Thoracic aorta (tissue), 2 donors: ENCODE measurements at places on chromosomes 2 and 18. TPM values are rescaled to one million over a fixed set of nuclear protein-coding genes. Genes with fewer than 3 reads are reported as not detected.

GRCh38 chr2:134468776-134469175, 214.9 kb downstream of the MGAT5 start:
- no peak for DNase-seq
- H3K27ac ChIP-seq: no peak overlapping the region
- H3K36me3 ChIP-seq: no peaks in the 10 kb centered on the region
- H3K27me3 ChIP-seq: no peaks in the 10 kb centered on the region

DNA sequence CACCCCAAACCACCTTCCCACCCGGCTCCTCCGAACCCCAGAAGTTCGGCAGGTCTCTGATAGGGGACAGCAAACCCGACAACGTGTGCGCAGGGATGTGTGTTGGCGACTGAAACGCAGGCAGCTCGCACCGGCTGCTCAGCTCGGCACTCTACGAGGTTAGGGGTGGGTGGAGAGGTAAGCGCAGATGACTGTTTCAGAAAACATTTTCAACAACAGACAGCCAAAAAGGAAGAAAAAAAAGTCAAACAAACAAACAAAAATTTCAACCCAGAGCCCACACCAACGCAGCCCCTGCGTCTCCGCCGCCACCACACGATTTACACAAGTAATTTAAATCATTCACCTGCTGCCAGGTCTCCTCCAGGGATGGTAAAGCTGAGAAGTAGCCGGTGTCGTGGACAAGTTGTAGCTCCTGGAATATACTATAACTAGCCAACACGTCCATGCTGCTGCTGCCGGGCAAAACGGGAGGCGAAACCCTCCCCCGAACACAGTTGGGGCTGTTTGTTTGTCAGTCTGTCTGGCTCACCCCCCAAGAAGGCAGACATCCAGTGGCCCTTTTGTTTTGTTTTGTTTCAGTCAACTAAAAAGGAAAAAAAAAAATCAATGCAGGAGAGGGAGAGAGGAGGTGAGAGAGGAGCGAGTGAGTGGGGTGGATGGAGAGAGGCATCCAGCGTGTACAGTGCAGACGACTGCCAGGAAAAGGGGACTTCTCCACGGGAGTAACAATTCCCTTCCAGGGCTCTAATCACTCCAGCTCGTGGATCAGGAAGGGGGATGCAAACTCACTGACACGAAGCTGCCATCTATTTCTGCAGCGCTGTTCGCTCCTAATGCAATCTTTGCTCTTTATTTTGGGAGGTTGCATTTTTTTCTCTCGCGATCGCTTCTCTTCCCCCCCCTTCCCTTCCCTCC, at the start of gene KLF7:
TSS of gene KLF7 (minus strand) at position 828 of the 918 bp plus-strand sequence. CDS start at position 448, 380 bp downstream.
- H3K4me1 ChIP-seq: peaks cover 23% of the 10 kb centered on the region
- peak within 1 kb of the TSS; percentile 95 for H3K4me3 ChIP-seq
- peak; percentile 14 for DNase-seq
- H3K27me3 ChIP-seq: no peaks in the 10 kb centered on the region

DNA sequence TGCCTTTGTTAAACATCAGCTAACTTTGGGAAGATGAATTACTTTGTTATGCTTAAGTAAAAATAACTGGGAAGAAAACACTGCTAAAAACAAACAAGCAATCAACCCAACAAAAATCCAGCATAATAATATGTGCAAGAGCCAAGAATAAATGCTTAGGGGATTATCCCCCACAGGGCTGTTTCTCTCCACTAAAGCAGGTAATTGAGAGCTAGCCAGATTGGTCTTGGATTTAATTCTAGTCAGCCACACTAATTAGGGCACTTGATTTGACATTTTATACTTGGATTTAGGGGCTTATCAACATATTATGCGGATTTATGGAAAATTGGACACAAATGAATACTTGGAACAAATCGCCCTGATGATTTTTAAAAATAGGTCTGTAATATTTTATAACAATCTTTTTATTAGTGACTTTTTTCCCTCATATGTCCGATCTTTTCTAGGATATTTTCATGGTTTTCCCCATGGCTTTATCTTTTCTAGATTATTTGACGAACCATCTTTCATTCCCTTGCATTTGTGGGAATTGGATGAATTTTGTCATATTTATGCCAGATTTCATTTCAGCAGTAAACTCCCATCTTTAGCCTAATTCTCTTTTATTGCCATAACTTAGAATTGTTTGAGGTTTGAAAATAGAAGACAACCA, 199.1 kb upstream of the NXPH2 start:
- H3K27me3 ChIP-seq: no peaks in the 10 kb centered on the region
- DNase-seq: no peak
- H3K4me1 ChIP-seq: no peaks in the 10 kb centered on the region
- no peak overlapping the region for H3K4me3 ChIP-seq

- no peaks in the 10 kb centered on the region for H3K36me3 ChIP-seq
- peak overlapping the region; percentile 28 for H3K4me3 ChIP-seq
- peak overlapping the region; percentile 66 for H3K27ac ChIP-seq
- DNase-seq: no peak
- peaks cover 10% of the 10 kb centered on the region for H3K4me1 ChIP-seq
These were observed 74.2 kb downstream of the RAB31 start for GRCh38 chr18:9782073-9782857.

DNA sequence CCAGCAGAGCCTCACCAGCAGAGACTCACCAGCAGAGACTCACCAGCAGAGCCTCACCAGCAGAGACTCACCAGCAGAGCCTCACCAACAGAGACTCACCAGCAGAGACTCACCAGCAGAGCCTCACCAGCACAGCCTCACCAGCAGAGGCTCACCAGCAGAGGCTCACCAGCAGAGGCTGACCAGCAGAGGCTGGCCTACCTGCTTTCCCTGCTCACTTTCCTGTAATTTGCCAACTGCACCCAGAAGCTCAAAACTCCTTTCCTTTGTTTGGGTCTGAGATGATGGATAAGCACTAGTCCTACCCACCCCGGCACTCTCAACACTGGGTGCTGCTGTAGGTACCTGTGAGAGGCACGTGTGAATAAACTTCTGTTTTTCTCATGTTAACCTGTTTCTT, 36.4 kb upstream of the PXDN start:
- no peak overlapping the region for H3K27ac ChIP-seq
- no peak for DNase-seq
- H3K27me3 ChIP-seq: no peaks in the 10 kb centered on the region

DNA sequence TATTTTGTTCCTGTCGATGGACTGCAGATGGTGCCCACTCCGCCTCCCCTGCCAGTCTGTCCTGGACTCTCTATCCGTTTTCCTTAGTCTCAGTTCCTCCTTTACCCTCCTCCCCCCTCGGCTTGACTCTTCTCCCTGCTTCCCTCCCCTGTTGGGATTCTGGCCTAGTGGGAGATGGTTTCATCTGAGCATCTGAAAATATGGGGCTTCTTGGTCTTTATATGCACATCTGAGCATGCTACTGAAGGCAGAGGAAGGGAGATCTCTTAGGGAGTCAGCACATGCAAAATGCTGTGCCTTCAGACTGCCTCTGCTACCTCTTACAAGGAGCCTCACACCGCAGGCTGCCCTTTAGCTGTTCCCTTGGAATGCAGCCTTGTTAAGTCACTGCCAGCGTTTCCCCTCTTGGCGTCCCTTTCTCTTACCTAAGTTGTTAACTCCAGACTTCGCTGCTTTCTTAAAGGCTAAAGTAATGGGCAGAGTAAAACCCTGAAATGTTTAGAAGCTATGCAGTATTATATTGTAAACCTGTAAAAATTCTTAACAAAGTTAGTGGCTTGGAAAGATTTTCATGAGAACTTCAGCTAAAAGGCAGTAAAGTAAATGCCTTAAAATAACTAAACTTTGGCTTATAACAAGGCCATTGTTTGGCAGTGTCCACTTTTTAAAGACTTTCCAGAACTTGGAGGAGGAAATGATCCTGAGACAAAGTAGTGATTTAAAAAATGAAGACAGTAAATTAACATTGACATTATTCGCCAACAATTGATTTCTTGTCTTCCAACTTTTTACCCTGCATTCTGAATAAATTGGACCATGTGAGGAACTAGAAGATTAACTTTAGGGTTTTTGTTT, 49.8 kb downstream of the LDLRAD4 start:
- no peak for DNase-seq
- peaks cover 45% of the 10 kb centered on the region for H3K4me1 ChIP-seq
- peak overlapping the region; percentile 83 for H3K27ac ChIP-seq

- peaks cover 69% of the 10 kb centered on the region for H3K4me1 ChIP-seq
- H3K27ac ChIP-seq: peak overlapping the region; percentile 35
- DNase-seq: no peak
- no peaks in the 10 kb centered on the region for H3K36me3 ChIP-seq
- no peak overlapping the region for H3K4me3 ChIP-seq
These were observed 72.2 kb upstream of the RBM44 start for GRCh38 chr2:237726401-237726830.

GRCh38 chr18:26089293-26090129, 902 bp downstream of the SS18 start:
- H3K27me3 ChIP-seq: no peaks in the 10 kb centered on the region
- H3K27ac ChIP-seq: peak overlapping the region; percentile 99
- H3K4me1 ChIP-seq: peaks cover 17% of the 10 kb centered on the region
- DNase-seq: no peak
- no peaks in the 10 kb centered on the region for H3K36me3 ChIP-seq

DNA sequence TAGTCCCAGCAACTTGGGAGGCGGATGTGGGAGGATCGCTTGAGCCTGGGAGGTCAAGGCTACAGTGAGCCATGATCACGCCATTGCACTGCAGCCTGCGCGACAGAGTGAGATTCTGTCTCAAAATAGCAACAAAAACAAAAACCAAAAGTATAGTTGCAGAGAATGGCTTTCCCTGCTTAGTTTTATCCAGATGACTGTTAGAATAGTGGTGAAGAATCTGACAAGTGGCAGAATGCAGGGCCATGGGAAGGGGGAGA, 53.8 kb downstream of the NEDD4L start:
- no peak for DNase-seq
- H3K27ac ChIP-seq: no peak overlapping the region
- peaks cover 11% of the 10 kb centered on the region for H3K4me1 ChIP-seq
- H3K27me3 ChIP-seq: no peaks in the 10 kb centered on the region
- no peaks in the 10 kb centered on the region for H3K36me3 ChIP-seq

GRCh38 chr18:40258311-40258710, 1696.7 kb upstream of the PIK3C3 start:
- H3K27ac ChIP-seq: no peak overlapping the region
- no peaks in the 10 kb centered on the region for H3K36me3 ChIP-seq
- DNase-seq: no peak
- no peaks in the 10 kb centered on the region for H3K27me3 ChIP-seq
- no peak overlapping the region for H3K4me3 ChIP-seq

- H3K27me3 ChIP-seq: no peaks in the 10 kb centered on the region
- no peaks in the 10 kb centered on the region for H3K36me3 ChIP-seq
- peaks cover 24% of the 10 kb centered on the region for H3K4me1 ChIP-seq
- H3K4me3 ChIP-seq: peak overlapping the region; percentile 8
These were observed 12.7 kb downstream of the ABI2 start for GRCh38 chr2:203340791-203341487.

DNA sequence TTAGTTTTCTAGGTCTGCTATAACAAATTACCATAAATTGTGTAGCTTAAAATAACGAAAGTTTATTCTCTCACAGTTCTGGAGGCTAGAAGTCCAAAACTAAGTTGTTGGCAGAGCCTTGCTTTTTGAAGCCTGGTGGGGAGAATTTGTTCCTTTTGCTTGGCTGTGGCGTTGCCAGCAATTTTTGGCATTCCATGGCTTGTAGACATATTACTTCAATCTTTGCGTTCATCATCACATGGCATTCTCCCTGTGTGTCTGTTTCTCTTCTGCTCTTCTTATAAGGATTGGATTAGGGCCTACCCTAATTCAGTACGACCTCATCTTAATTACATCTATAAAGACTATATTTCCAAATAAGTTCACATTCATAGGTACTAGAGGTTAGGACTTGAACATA, 217.7 kb downstream of the MBD5 start:
- H3K4me3 ChIP-seq: peak overlapping the region; percentile 8
- DNase-seq: no peak
- H3K36me3 ChIP-seq: no peaks in the 10 kb centered on the region
- peak overlapping the region; percentile 46 for H3K27ac ChIP-seq
- H3K4me1 ChIP-seq: peaks cover 25% of the 10 kb centered on the region

GRCh38 chr2:102801858-102802699, 40.2 kb downstream of the TMEM182 start:
- no peaks in the 10 kb centered on the region for H3K36me3 ChIP-seq
- no peak overlapping the region for H3K4me3 ChIP-seq
- H3K27me3 ChIP-seq: no peaks in the 10 kb centered on the region

DNA sequence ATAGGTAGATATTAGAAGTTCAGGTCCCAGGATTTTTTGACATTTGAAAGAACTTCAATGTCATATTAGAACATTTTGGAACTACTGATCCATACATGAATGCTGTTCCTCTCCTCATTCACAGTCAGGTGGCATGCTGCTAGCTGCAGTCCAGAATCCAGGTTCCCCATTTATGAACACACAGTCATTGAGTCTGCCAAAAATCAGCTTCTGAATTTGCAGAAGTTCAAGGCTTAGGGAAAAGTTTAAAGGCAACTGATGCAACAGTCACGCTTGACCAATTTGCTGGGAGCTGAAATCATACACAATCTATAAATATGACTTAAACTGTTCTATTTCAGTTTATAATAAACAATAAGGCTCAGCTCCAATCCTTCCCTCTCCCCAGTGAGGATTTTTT, 17.3 kb upstream of the TTR start:
- no peak for DNase-seq
- H3K27ac ChIP-seq: no peak overlapping the region
- H3K4me1 ChIP-seq: no peaks in the 10 kb centered on the region
- H3K27me3 ChIP-seq: no peaks in the 10 kb centered on the region
- H3K4me3 ChIP-seq: no peak overlapping the region

GRCh38 chr2:22497789-22498188, 887.2 kb upstream of the KLHL29 start:
- DNase-seq: no peak
- H3K36me3 ChIP-seq: no peaks in the 10 kb centered on the region
- peaks cover 9% of the 10 kb centered on the region for H3K4me1 ChIP-seq
- H3K27ac ChIP-seq: no peak overlapping the region
- H3K27me3 ChIP-seq: no peaks in the 10 kb centered on the region

- H3K27ac ChIP-seq: no peak overlapping the region
- H3K36me3 ChIP-seq: peaks cover 17% of the 10 kb centered on the region
These were observed 29.7 kb downstream of the C2orf42 start for GRCh38 chr2:70161069-70161534.

- H3K27ac ChIP-seq: no peak overlapping the region
- DNase-seq: no peak
- no peaks in the 10 kb centered on the region for H3K27me3 ChIP-seq
These were observed 299.2 kb upstream of the ZSWIM2 start for GRCh38 chr2:187148059-187148714.

TLX2 gene
- not detected for total RNA-seq

CFAP221 gene
- not detected for total RNA-seq

UGT1A3 gene
- total RNA-seq: not detected

AAMP gene
- total RNA-seq: 97.5 TPM

IL1RN gene
- total RNA-seq: 8.6 TPM

CDH2 gene
- 37.9 TPM for total RNA-seq

RTKN gene
- 25.6 TPM for total RNA-seq

AOX1 gene
- total RNA-seq: 69.9 TPM

RGPD3 gene
- 1.1 TPM for total RNA-seq

MPP4 gene
- total RNA-seq: not detected

RBM44 gene
- total RNA-seq: 7.1 TPM

DLX1 gene
- total RNA-seq: 0.92 TPM

MGAT4A gene
- total RNA-seq: 44.0 TPM

TEX44 gene
- not detected for total RNA-seq

CRYBA2 gene
- total RNA-seq: not detected

SLC5A7 gene
- total RNA-seq: not detected

SLC4A5 gene
- 9.5 TPM for total RNA-seq
